ENCODE measurements at places on chromosomes 13 and 19.

- no peak for DNase-seq
These were observed 490 bp upstream of the SIGLEC9 start for GRCh38 chr19:51124216-51124615.

DNA sequence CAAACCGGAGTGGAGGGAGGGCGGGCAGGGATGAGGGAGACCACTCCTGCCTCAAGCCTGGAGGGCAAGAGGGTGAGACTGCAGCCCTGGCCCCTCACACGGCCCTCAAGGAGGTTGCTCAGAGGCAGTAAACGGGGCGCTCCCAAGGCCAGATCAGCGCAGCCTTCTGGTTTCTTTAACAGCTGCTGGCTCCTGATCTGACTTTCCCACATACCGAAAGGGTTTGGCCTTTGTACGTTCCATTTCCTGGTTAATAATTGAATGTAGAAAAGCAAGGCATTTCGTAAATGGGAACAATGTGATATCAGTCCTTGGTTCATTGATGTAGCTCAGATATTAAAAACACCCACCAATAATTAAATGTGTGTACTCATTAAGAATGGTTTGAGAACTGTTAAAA is 71.5 kb downstream of the GGACT start:
- no peak for DNase-seq

DNA sequence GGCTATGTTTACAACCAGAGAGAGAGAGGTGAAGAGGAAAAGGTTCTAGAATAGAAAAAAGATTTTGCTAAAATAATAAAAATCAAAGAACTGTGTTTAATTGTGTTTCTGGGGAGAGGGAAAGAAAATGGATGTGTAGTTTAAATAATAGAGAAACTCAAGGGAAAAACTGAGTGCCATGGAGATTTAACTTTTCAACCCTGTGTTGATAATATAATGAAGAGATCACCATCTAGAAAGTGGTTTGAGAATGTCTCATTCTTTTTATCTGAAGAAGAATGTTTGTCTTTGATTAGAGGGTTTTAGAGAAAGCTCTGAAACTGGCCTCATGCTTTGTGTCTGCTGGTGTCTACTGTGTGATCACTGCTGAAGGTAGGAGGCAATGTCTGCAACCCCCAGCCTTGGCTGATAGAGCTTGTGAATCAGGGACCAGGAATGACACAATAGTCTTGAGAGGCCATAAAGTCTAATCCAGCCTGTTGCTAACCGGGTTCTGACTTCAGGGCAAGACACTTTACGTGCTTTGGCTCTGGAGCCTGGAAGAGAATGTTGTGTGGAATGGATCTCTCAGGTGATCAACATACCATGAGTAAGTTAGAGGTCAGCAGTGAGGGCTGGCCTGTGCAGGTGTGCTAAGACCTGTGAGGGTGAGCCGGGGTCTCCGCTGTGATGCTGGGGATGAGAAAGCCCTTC is 5.4 kb downstream of the COL4A2 start:
- DNase-seq = no peak

DNA sequence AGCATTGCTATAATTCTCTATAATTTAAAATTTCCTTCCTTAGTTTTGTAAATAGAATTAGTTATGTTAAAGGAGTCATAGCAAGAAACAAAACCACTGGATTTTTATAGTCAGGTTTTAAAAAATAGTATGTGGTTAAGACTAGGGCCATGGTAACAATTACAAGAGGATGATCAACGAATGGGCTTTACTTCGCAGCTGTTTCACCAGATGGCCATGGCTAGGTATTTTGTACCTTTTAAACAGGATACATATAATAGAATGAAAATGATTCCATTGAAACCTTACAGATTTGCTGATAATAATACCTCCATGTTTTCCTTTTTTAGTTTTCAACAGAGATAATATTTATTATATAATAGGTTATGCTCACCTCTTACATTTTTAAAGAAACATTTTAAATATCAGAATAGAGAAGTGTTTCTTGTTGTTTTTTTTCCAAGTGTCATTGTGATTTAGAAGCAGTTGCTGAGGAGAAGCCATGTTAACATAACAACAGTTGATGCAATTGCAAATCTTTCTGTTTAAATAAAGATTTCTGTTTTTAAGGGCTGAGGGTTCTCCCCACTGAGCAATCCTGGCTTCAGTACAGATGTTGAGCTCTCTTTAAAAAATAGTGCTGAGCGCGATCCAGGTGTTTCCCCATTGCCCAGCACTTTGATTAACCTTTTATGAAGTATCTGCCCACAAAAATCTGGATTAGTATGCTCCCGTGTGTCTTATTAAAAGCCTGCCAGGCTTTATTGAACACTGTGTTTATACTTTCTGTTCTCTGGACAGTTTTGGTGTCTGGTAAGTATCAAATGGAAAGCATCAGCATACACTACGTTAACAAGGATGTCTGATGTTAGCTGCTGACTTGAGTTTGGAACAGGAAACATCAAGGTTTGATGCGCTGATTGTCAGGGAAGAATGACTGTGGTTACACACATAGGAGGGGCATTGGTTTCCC is 205.3 kb downstream of the HS6ST3 start:
- DNase-seq = no peak

- DNase-seq = no peak
These were observed 4.6 kb upstream of the PEAK3 start for GRCh38 chr19:2286402-2287140.

DNA sequence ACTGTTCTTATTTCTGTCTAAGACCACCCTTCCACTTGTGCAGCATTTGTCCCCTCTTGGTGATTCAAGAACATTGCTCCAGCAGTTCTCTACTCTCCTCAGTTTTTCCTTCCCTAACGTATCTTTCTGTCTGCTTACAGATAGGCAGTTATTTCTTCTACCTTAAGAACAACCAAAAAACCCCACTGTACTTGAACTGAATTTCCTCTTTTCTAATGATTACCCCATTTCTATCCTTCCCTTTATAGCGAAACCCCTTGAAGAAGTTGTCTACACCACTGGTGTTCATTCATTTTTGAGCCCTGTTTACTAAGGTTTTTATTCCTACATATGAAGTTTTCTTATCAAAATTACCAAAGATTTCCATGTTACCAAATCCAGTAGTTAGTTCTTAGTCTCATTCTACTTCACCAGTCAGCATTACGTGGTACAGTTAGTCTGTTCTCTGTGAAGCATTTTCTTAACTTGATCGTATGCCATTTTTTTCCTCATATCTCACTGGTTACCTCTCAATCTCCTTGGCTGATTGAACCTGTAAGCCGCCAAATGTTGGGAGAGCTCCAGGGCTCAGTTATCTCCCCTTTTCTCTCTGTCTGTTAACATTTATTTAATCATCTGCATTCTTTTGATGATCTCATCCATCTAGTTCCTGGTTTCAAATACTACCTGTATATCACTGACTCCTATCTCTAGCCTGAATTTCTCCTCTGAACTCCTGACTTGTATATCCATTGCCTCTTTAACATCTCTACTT is 9.0 kb downstream of the LSM14A start:
- DNase-seq = no peak

GRCh38 chr19:2329149-2329478 is 630 bp downstream of the SPPL2B start:
- DNase-seq = no peak

- no peak for DNase-seq
These were observed 34.2 kb downstream of the THSD1 start for GRCh38 chr13:52371736-52372247.

GRCh38 chr19:47752440-47753211 is 7.3 kb downstream of the NOP53 start:
- DNase-seq = no peak

DNA sequence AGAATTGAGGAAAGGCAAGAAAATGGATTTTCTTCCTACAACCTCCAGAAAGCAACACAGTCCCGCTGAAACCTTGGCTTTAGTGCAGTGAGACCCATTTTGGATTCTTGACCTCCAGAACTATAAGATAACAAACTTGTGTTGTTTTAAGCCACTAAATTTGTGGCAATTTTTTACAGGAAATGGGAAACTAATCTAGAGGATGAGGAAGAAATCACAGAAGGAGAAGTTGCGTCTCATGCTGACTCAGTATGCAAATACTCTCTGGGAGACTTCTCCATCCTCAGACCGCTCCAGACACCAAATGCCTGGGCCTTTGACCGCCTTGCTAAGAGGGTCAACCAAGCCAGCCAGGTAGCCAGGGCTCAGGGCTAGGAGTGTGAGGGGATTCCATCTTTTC is 13.1 kb upstream of the CEACAM16 start:
- no peak for DNase-seq

DNA sequence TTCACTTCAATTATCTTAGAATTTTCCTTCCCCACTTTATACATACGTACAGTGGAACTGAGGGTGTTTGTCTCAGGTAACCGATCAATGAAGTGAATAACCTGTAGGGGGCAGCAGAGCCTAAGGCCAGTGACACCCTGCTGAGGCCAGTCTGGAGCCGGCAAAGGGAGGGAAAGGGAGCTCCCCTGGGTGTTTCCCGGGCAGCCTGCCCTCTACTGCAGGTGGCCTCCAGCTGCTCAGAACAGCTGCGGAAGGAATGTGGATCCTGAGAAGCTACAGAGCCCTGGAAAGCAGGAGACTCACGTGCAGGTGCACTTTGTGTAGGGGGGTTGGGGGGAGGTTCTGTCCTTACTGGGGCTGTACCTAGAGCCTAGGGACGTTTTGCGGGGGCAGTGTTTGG is 832 bp upstream of the ZNF491 start:
- peak; percentile 54 for DNase-seq

DNA sequence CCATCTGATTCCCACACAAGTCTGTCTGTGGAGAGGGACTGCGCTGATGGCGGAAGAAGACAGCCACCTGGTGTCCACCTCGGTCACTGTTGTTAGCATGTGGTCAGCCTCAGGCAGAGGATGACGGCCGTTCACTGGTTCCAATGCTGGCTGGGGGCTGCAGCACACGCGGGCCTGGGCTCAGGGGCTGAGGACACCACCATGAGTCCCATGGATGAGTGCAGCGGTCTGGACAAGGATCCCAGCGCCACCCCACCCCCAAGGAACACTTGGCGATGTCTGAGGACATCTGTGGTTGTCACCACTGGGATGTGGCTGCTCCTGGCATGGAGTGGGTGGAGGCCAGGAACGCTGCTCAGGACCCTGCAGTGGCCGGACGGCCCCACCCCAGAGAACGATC is 10.9 kb downstream of the DPP9 start:
- DNase-seq = no peak

DNA sequence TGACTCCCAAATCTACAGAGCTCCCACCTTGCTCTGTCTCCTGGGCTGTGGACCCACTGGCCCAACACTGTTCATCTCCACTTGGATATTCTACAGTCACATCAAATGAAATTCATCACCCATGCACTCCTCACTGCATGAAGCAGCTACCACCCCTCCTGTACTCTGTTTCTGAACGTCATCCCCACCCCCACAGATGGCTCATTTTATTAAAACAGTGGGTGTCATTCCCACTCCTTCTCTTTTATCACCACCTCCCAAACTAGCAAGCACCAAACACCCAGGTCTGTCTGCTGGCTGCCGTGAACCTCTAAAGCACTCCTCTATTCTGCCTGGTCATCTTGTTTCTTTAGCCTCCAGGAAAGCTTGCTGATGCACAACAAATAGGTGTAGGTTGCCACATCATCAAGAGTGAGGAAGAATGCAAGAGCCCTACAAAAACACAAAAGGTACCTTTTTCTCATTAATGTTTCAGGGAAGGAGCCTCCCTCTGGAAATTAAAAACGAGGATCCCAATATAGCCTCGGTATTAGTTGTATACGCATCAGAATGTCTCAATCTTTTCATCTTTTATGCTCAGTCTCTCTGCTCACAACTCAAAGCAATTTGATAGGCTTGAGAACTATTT is 91.8 kb downstream of the MIPEP start:
- no peak for DNase-seq

GRCh38 chr19:21789466-21790085 is 22.2 kb upstream of the ZNF100 start:
- DNase-seq = no peak

DNA sequence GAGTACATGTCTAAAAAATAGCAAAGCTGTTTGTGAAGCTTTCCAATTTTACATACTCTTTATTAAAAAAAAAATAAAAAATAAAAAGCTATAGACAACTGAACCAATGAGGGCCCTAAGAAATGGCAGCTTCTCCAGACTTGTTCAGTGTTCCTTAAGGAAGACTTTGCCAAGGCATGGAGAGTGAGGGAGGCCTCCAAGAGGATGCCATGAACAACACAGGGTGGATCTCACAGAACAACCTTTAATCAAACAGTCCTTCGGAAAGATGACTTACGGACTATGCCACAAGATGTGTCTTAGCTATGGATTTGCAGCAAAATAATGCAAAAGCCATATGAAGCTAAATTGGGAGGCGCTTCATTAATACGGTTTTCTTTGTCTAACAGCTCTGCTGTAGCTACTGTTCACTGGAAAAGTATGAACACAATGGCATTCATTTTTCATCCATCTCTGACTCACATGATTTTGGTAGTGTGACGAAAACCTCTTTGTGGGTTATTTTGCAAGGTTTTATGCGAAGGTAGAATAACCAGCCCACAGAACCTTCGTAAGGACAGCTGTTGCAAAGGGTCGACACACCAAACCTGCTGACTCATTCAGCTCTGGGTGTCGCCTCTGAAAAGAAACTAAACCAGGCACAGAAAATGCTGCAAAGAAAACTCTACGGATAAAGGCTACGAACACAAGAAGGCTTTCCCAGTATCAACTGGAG is 27.7 kb downstream of the EFNB2 start:
- no peak for DNase-seq

DNA sequence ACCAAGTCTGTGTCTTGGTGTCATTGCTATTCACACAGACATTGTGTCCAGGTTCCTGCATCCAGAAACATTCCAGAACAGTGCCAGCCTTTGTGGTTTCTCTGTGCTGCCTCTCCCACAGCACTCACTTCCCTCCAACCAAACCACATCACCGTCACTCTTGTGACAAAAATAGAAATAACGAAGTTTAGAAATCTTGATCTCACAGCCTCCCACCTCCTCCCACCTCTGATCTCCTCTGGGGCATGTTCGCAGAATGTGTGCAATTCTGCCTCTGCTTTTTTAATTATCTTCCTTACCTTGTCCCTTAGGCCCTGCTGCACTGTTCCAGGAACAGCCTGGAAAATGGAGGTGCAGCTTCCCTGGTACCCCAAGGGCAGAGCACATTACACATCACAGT is 8.7 kb upstream of the SERPINE3 start:
- no peak for DNase-seq

DNA sequence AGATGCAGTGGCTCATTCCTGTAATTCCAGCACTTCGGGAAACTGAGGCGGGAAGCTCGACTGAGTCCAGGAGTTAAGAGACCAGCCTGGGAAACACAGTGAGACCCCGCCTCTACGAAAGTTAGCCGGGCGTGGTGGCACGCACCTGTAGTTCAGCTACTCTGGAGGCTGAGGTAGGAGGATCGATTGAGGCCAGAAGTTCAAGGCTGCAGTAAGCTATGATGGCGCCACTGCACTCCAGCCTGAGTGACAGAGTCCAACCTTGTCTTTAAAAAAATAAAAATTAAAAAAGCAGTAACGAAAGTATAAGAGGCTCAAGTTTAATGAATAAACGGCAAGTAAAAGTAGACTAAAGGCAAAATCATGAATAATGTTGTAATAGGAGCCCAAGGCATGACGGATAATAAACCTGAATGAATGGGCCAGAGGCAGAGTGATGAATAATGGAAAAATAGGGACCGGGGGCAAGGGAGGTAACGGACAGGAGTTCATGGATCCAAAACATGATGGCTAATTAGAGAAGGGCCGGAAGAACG is 1.2 kb upstream of the TOMM40 start:
- no peak for DNase-seq

All from CMK (cell line).